ENCODE measurements at places on chromosomes 16 and 17. TPM values are rescaled to one million over a fixed set of nuclear protein-coding genes. Genes with fewer than 3 reads are reported as not detected.

PRR11 gene
- 60.1 TPM for total RNA-seq

TTYH2 gene
- 1.5 TPM for total RNA-seq

KRTAP17-1 gene
- not detected for total RNA-seq

HAP1 gene
- 2.0 TPM for total RNA-seq

MT1M gene
- not detected for total RNA-seq

ZNF205 gene
- 15.4 TPM for total RNA-seq

GRAP gene
- total RNA-seq = 0.21 TPM

NOS2 gene
- 0.13 TPM for total RNA-seq

NPIPA2 gene
- total RNA-seq = 1.9 TPM

TBX2 gene
- total RNA-seq = 6.6 TPM

TBC1D3I gene
- 0.27 TPM for total RNA-seq

CX3CL1 gene
- total RNA-seq = 0.13 TPM

OR3A3 gene
- total RNA-seq = not detected

CCL7 gene
- total RNA-seq = 0.12 TPM

PIP4K2B gene
- 41.6 TPM for total RNA-seq

MC1R gene
- total RNA-seq = 5.2 TPM

DDX19B gene
- total RNA-seq = 28.4 TPM

PRSS36 gene
- 0.70 TPM for total RNA-seq

CCDC144A gene
- 1.1 TPM for total RNA-seq

ZNF385C gene
- total RNA-seq = 0.09 TPM

KLHL10 gene
- 0.07 TPM for total RNA-seq

LPO gene
- total RNA-seq = not detected

CMTM1 gene
- total RNA-seq = 0.79 TPM

MYH1 gene
- total RNA-seq = not detected

SLC5A11 gene
- total RNA-seq = 0.31 TPM

KRTAP4-1 gene
- 0.25 TPM for total RNA-seq

KRTAP4-12 gene
- total RNA-seq = not detected

AURKB gene
- total RNA-seq = 169 TPM

All from A549 treated with CORT108297 at 1 μM for 4 hours (cell line).